ENCODE measurements at places on chromosomes 1 and 21.

DNA sequence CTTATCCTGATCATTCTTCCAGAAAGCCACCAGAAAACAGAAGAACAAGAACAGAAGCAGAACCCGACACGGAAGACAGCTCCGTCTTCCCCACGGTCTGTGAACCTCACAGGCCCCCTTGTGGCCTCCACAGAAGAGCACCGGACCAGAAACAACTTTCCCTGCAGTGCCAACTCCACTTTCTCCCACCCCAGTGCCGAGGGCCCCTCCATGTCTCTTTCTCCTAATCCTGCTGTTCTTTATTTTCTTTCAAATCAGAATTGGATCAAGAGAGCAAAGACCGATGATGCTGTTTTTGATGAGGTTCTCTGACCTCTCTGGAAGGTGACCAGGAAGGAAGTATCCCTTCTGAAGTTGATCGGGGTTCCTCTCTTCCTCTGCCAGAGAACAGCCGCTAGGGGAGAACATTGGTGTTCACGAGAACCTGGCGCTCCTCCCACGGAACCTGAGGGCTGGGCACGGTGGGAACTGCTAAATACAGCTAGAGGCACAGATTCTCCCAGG is 58.9 kb upstream of the CTTNBP2NL start:
- H3K27me3 ChIP-seq, result peaks cover 42% of the 10 kb centered on the region
- H3K4me1 ChIP-seq, result peaks cover 6% of the 10 kb centered on the region
- H3K4me3 ChIP-seq, result peak overlapping the region; percentile 1
- no peak for DNase-seq
- H3K36me3 ChIP-seq, result no peaks in the 10 kb centered on the region

GRCh38 chr1:99648107-99648506 is 2.2 kb downstream of the PALMD start:
- H3K4me1 ChIP-seq, result no peaks in the 10 kb centered on the region
- DNase-seq, result no peak
- no peak overlapping the region for H3K27ac ChIP-seq
- H3K36me3 ChIP-seq, result no peaks in the 10 kb centered on the region

- DNase-seq, result no peak
- no peak overlapping the region for H3K4me3 ChIP-seq
- H3K4me1 ChIP-seq, result peaks cover 10% of the 10 kb centered on the region
- H3K27ac ChIP-seq, result no peak overlapping the region
- H3K36me3 ChIP-seq, result no peaks in the 10 kb centered on the region
These were observed 4.6 kb upstream of the SMG7 start for GRCh38 chr1:183467687-183468086.

- H3K4me1 ChIP-seq, result no peaks in the 10 kb centered on the region
- H3K36me3 ChIP-seq, result no peaks in the 10 kb centered on the region
- DNase-seq, result no peak
These were observed 541.5 kb downstream of the AMY1C start for GRCh38 chr1:104291156-104291555.

GRCh38 chr1:8652467-8653046 is 164.9 kb downstream of the RERE start:
- H3K4me1 ChIP-seq, result peaks cover 56% of the 10 kb centered on the region
- DNase-seq, result no peak
- H3K27ac ChIP-seq, result peak overlapping the region; percentile 78
- peaks cover 29% of the 10 kb centered on the region for H3K36me3 ChIP-seq

DNA sequence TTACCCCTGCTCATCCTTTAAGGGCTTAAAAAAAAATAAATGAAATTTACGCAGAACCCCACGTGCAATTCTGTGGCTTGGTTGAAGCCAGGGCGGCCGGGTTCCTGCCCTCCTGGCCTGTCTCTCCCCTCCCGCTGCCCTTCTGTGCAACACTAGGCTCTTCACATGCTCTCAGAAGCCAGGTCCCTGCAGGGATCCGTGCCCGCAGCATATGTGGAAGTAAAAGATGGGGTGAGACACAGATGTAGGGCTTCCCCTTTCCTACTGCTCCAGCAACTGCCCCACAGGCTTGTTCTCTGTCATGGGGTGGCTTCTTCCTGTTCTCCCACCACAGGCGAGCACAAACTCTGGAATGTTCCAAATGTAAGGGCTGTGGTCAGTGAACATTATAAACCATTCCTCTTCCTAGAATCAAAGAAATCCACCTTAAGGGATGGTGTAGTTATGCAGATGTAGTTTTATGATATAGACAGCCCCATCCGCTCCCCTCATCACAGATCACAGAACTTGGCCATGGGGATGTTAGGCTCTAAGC is 535.4 kb downstream of the KIF26B start:
- H3K4me1 ChIP-seq, result no peaks in the 10 kb centered on the region
- no peak overlapping the region for H3K4me3 ChIP-seq
- DNase-seq, result no peak
- no peaks in the 10 kb centered on the region for H3K27me3 ChIP-seq

GRCh38 chr1:188027613-188028012 is 1198.9 kb downstream of the PLA2G4A start:
- H3K4me3 ChIP-seq, result no peak overlapping the region
- H3K27ac ChIP-seq, result no peak overlapping the region
- DNase-seq, result no peak
- H3K4me1 ChIP-seq, result no peaks in the 10 kb centered on the region
- no peaks in the 10 kb centered on the region for H3K27me3 ChIP-seq

DNA sequence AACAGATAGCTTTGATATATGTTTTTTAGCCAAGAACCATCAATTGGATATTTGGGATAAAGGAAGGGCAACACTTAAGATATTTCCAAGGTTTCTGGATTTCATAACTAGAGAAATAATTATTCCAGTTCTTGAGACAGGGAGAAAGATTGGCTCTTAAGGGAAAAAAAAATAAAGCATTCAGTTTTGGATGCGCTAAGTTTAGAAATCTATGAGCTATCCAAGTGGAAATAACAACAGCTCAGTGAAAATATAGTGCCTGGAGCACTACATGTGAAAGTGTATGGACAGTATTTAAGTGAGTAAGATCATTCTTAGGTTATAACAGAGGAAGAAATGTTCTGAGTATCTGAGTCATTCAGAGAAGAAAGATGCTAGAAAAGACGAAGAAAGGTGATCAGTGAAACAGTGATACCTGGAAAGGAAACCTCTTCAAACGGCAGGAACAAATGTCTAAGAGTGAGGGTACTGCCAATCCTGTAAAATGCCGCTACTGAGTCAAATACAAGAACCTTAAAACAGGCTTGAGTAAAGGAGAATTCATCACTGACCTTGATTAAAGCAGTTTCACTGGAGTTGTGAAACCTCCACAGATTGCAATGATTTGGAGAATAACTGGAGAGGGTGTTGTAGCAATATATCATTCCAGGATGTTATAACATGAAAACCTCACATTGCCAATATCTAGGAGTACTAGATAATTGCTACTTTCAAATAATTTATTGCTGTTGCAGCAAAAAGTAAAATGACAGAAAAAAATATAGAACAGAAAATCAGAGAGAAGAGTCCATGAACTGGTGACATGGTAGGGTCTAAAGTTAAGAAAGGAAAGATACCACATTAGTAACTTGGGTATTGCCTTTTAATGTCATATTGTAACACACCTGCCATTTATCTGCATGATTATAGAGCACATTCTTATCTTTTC is 482.1 kb upstream of the RGS18 start:
- H3K27ac ChIP-seq, result no peak overlapping the region
- H3K27me3 ChIP-seq, result no peaks in the 10 kb centered on the region
- H3K36me3 ChIP-seq, result no peaks in the 10 kb centered on the region

DNA sequence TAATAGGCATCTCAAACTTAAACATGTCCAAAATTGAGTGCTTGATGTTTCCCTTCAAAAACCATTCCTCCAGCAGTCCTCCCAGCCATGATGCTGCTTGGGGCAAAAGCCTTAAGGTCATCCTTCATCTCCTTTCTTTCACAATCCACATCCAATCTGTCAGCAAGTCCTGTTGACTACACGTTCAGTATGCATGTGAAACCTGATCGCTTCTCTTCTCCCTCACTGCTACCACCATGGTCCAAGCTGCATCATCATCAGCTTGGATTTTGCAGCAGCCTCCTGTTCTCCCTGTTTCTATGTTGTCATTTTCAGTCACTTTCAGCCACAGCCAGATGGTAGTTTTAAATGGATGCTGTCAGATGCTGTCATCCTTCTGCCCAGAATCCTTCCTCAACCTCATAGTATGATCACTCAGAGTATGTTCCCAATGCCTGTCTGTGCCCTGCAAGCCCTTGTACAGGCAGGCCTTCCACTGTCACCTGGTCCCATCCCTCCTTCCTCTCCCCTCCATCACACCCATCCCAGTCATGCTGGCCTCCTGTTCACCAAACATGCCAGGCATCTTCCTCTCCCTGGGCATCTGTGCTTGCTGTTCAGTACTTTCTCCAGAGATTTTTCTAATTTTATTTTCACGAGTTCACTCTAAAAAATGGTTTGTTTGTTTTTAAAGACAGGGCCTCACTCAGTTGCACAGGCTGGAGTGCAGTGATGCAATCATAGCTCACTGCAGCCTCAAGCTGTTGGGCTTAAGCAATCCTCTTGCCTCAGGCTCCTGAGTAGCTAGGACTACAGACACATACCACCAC is 66.0 kb downstream of the SYDE2 start:
- no peak overlapping the region for H3K27ac ChIP-seq
- DNase-seq, result no peak
- no peaks in the 10 kb centered on the region for H3K36me3 ChIP-seq
- H3K4me3 ChIP-seq, result no peak overlapping the region
- peaks cover under 1% of the 10 kb centered on the region for H3K27me3 ChIP-seq
- no peaks in the 10 kb centered on the region for H3K4me1 ChIP-seq

GRCh38 chr1:59598120-59598440 is 216.7 kb upstream of the HOOK1 start:
- no peak overlapping the region for H3K4me3 ChIP-seq
- DNase-seq, result no peak
- H3K27me3 ChIP-seq, result no peaks in the 10 kb centered on the region
- H3K27ac ChIP-seq, result no peak overlapping the region
- H3K4me1 ChIP-seq, result no peaks in the 10 kb centered on the region

- H3K4me1 ChIP-seq, result peaks cover 2% of the 10 kb centered on the region
- no peak for DNase-seq
- H3K27me3 ChIP-seq, result peaks cover 33% of the 10 kb centered on the region
- H3K27ac ChIP-seq, result no peak overlapping the region
- H3K36me3 ChIP-seq, result no peaks in the 10 kb centered on the region
These were observed 83.1 kb upstream of the SOD1 start for GRCh38 chr21:31576428-31576827.

DNA sequence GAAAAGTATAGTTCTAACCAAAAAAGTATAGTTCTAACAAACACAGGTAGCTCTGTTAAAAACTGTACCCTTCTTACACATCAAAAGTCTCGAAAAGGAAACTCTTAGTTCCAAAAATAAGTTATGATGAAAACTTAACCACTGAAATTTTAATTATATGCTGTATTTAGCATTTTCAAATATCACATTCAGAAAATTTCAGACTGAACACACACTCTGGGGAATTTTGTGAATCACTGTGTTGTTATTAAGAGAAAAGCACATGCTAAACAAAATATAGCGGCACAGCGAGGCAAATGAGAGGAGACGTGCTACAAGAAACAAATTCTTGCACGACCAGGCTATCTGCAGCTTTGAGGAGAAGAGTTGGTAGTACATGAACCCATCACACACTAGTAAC is 30.4 kb downstream of the VAV3 start:
- peaks cover 29% of the 10 kb centered on the region for H3K4me1 ChIP-seq
- DNase-seq, result no peak
- no peak overlapping the region for H3K27ac ChIP-seq

DNA sequence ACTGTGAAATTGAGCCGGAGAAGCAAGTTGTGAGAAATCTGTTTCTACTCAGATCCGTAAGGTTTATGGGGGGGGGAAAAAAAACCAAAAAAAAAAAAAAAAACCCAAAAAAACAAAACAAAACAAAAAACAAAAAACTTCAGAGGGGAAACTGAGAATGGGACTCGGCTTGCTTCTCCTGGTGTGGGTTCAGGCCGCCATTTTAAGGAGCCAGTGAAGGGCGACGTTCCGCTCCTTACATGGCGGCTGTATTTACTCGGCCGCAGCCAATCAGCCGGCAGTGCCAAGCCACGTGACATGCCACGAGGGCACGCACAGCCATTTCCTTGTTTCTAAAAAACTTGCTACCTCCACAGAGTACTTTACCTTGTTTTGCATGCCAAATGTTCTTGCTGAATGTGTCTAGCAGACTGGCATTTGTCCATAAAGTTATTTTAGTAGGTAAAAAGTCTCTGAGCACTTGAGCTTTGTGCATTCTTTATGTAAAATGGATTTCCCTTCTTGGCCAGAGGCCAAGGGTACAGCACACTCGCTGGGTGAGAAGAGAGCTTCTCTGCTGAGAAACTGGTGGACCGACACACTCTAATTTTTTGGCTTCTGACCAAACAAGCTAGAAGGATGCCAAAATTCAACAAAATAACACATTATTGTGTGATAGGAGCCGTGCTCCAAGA is 101.8 kb downstream of the NFIA start:
- no peaks in the 10 kb centered on the region for H3K36me3 ChIP-seq
- H3K4me3 ChIP-seq, result no peak overlapping the region
- H3K27ac ChIP-seq, result no peak overlapping the region
- H3K27me3 ChIP-seq, result peaks cover 6% of the 10 kb centered on the region
- DNase-seq, result no peak

- DNase-seq, result no peak
- H3K4me1 ChIP-seq, result no peaks in the 10 kb centered on the region
- H3K36me3 ChIP-seq, result no peaks in the 10 kb centered on the region
- no peak overlapping the region for H3K27ac ChIP-seq
- no peak overlapping the region for H3K4me3 ChIP-seq
- no peaks in the 10 kb centered on the region for H3K27me3 ChIP-seq
These were observed 183.2 kb upstream of the VAMP3 start for GRCh38 chr1:7587773-7588456.

GRCh38 chr1:47655521-47656300 is 217.9 kb downstream of the FOXD2 start:
- DNase-seq, result no peak
- no peak overlapping the region for H3K27ac ChIP-seq
- H3K4me1 ChIP-seq, result no peaks in the 10 kb centered on the region
- peaks cover 6% of the 10 kb centered on the region for H3K27me3 ChIP-seq

GRCh38 chr1:167904652-167905130 is 9.2 kb downstream of the ADCY10 start:
- peaks cover 2% of the 10 kb centered on the region for H3K27me3 ChIP-seq
- no peaks in the 10 kb centered on the region for H3K4me1 ChIP-seq
- H3K36me3 ChIP-seq, result no peaks in the 10 kb centered on the region
- no peak for DNase-seq
- no peak overlapping the region for H3K4me3 ChIP-seq

- no peak overlapping the region for H3K4me3 ChIP-seq
- H3K27ac ChIP-seq, result no peak overlapping the region
- no peaks in the 10 kb centered on the region for H3K36me3 ChIP-seq
- H3K27me3 ChIP-seq, result no peaks in the 10 kb centered on the region
- DNase-seq, result no peak
These were observed 109.6 kb downstream of the WDR3 start for GRCh38 chr1:118039170-118039569.

- no peak overlapping the region for H3K27ac ChIP-seq
- H3K27me3 ChIP-seq, result peaks cover 26% of the 10 kb centered on the region
- H3K36me3 ChIP-seq, result peaks cover under 1% of the 10 kb centered on the region
- no peak overlapping the region for H3K4me3 ChIP-seq
- H3K4me1 ChIP-seq, result peaks cover 5% of the 10 kb centered on the region
These were observed 4.3 kb upstream of the SHISA4 start for GRCh38 chr1:201884425-201884824.

- H3K4me3 ChIP-seq, result no peak overlapping the region
- no peaks in the 10 kb centered on the region for H3K36me3 ChIP-seq
- no peaks in the 10 kb centered on the region for H3K4me1 ChIP-seq
- no peaks in the 10 kb centered on the region for H3K27me3 ChIP-seq
- no peak overlapping the region for H3K27ac ChIP-seq
- no peak for DNase-seq
These were observed 45.5 kb upstream of the RAVER2 start for GRCh38 chr1:64699327-64699726.
